Thoracic aorta (tissue), 2 donors: ENCODE measurements at places on chromosomes 16 and 17. TPM values are rescaled to one million over a fixed set of nuclear protein-coding genes. Genes with fewer than 3 reads are reported as not detected.

The TNFRSF12A gene
- 461 TPM for total RNA-seq

The SLC38A8 gene
- not detected for total RNA-seq

The CCL8 gene
- 2.5 TPM for total RNA-seq

The ASIC2 gene
- 1.1 TPM for total RNA-seq

The BAIAP3 gene
- total RNA-seq, result 15.7 TPM

The CHST6 gene
- 7.7 TPM for total RNA-seq

The VTN gene
- total RNA-seq, result 3.1 TPM

The DRC3 gene
- total RNA-seq, result 0.27 TPM

The PRR15L gene
- 1.4 TPM for total RNA-seq

The KRT34 gene
- not detected for total RNA-seq

The MYH3 gene
- total RNA-seq, result 7.1 TPM

The EPOP gene
- 0.54 TPM for total RNA-seq

The TEKT3 gene
- total RNA-seq, result not detected

The PPM1E gene
- total RNA-seq, result not detected

The TMEM238L gene
- not detected for total RNA-seq

The CACNG1 gene
- not detected for total RNA-seq

The SYCE1L gene
- 0.81 TPM for total RNA-seq

The TBC1D3G gene
- not detected for total RNA-seq

The KRTAP3-2 gene
- not detected for total RNA-seq

The VAT1L gene
- total RNA-seq, result 10.4 TPM

The TP53TG3B gene
- not detected for total RNA-seq

The MRPL38 gene
- total RNA-seq, result 56.2 TPM

The SMPD3 gene
- 0.41 TPM for total RNA-seq

The PRSS33 gene
- total RNA-seq, result not detected

The NPB gene
- 0.35 TPM for total RNA-seq

The ATP2A3 gene
- total RNA-seq, result 50.4 TPM

The MEIOB gene
- not detected for total RNA-seq

The CARHSP1 gene
- total RNA-seq, result 62.7 TPM

The TTLL6 gene
- not detected for total RNA-seq

The CRHR1 gene
- total RNA-seq, result not detected

The KRTAP4-4 gene
- total RNA-seq, result not detected

The RHBDF1 gene
- total RNA-seq, result 138 TPM

The SLC26A11 gene
- 41.1 TPM for total RNA-seq

The MYOCD gene
- 102 TPM for total RNA-seq

The USP10 gene
- total RNA-seq, result 36.7 TPM
